ENCODE measurements at places on chromosomes 4 and X.
A peak's percentile ranks its signal among the peaks of the same experiment; 100 is the strongest.

- no peak for DNase-seq
These were observed 190.7 kb downstream of the OR13H1 start for GRCh38 chrX:131734621-131735020.

GRCh38 chr4:154332681-154333421 lies 158.7 kb downstream of the DCHS2 start:
- DNase-seq: peak; percentile 22

DNA sequence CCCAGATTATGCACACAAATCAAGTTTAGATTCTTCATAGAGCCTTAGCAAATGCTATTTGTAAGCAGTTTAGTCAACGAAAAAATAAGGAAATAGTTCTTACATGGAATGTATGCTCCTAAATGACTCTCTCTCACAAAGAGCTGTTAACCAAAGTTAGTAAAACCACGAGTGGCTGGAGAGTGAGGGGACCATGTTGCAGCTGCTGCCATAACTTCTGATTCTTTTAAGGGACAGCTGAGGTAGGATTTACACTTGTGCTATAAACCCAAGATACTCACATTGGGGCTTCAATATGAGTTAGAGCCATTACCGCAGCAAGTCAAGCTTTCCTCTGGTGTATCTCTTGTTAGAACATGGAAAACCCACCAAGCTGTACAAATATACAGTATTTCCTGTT lies 2.7 kb downstream of the DOCK11 start:
- DNase-seq: no peak

DNA sequence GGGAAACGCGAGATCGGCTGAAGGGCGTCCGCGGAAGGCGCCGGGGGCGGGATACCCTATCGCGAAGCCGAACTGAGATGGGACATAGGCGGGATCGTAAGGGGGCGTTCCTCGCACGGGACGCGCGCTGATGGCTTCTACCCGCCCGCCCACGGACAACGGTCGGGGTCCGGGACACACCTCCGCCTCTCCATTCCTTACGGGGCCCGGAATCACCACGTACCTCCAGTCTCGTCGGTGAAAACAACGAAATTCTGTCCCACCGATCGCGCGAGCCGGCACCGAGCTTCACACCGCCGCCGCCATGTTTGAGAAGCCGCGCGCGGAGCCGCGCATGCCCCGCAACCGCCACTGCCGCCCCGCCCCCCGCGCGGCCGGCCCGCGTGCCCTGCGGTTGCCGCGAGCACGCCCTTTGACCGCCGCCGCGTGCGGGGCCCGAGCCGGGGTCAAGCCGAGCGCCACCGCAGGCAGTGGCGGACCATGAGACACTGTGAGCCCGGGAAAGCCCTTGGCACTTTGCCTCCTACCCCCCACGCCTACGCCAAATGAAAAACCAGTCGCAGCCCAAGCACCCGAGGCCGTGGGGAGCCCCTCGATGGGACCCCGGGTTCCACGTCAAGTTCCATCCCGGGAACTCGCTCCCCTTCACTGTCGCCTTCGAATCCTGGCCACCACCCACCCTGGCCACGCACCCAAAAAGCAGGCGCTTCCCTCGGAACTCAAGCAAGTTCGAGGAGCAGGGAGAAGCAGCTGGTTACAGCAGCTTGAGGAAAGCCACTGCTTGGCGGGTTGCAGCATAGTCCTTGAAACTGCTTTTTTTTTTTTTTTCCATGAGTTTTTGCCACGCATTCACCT lies at the start of gene SCML2:
TSS of gene SCML2 (minus strand) at position 320 of the 855 bp plus-strand sequence. CDS start 20,617 bp downstream, outside the sequence.
- DNase-seq: no peak

DNA sequence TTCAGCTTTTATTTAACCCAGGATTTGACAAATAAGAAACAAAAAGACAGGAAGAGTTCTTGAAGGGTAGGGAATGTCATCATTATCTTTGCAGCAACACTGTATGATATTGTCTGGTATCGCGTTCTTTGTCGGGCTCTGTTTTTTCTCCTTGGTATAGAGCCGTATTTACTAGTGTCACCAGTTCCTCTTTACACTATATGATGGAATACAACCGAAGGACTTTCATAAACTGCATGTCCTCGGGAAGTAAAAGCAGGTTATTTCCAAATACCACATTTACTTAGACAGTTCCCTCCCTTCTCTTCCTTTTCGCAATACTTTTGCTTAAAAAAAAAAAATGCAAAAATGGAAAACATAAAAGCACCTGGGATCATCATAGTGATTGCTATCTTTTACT lies 96.6 kb upstream of the IL13RA1 start:
- DNase-seq: no peak

DNA sequence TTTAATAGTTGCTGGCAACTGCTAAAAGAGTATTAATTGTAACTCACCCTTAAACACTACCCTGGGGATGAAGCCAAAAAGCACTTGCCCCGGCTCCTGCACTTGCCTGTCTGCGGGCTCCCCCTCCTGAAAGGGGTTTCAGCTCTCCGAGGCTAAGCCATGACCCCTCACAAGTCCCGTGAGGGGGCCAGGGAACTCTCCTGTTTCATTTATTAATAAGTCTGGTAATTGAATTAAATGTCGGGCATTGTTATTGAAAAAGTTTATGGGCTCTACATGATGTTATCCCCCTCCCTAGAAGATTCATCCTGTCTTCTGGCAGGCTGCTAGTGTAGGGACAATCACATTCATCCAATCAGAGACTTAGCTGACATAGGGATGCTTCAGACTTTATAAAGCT lies 23.3 kb downstream of the GSPT2 start:
- DNase-seq: no peak

DNA sequence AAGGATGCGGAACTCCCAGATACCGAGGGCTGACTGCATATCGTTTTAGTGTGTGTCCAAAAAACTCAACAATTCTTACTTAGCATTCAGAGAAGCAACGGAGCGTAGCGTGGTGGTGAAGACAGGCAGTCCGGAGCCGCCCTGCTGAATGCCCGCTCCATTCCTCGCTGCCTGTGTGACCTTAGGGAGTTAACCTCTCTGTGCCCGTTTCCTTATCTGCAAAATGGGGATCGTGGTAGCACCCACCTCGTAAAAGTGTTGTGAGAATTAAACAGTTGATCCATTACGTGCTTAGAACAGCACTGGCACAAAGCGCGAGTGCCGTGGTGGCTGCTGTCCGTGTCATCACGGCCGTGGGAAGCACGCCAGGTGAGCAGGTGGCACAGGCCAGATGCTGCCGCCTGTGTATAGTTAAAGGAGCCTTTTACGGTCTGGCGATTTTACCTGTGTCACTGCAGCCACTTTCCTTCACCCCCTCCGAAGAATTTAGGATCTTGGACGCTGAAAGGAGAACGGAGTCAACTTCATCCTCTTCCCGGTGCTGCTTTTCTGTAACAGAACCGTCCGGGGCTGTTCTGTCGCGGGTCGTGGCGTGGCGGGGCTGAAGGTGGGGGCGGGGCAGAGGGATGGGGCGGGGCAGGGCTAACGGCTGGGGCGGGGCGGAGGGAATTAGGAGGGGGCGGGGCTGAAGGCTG lies 885 bp downstream of the CCDC110 start:
- peak; percentile 15 for DNase-seq

- DNase-seq: no peak
These were observed 35.6 kb upstream of the CDKN2AIP start for GRCh38 chr4:183408796-183409195.

DNA sequence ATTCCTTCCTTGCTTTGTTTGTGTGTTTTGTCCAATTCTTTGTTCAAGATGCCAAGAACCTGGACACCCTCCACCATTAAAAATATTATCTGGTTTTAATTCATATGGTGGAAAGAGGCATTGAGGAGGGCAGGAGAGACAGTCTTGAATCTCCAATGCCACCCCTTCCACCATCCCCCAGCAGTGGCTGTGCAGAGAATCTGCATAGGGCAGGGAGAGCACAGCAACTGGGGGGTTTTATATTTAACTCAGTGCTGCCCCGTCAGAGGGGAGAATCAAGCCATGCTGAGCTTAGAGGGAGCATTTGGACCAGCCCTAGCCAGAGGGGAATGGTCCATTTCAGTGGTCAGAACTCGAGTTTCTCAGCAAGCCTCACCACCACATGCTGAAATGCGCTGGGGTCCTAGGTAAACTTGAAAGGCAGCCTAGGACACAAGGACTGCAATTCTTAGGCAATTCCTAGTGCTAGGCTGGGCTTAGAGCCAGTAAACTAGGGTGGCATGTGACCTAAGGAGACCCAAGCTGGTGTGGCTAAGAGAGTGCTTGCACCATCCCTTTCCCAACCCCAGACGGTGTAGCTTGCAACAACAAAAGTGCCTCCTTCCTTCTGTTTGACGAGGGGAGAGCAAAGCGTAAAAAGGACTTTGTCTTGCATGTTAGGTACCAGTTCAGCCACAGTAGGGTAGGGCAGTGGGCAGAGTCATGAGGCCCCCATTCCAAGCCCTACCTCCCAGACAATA lies 34.2 kb downstream of the CCDC158 start:
- DNase-seq: no peak

DNA sequence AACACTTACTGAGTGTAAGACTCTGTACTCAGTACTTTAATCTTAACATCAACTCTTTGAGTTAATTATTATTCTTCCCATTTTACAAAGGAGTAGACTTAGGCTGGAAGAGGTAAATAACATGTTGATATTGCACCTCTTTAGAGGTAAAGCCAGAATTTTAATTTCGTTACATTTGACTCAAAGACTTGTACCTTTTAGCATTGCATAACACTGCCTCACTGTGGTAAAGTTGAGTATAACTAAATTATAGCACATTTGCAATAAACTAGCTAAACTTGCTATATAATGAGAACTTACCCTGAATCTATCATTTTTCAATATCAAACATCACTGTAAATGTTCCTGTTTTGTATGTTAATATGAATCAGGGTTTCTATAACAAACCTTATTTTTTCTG lies 218.5 kb downstream of the PRR32 start:
- DNase-seq: no peak

DNA sequence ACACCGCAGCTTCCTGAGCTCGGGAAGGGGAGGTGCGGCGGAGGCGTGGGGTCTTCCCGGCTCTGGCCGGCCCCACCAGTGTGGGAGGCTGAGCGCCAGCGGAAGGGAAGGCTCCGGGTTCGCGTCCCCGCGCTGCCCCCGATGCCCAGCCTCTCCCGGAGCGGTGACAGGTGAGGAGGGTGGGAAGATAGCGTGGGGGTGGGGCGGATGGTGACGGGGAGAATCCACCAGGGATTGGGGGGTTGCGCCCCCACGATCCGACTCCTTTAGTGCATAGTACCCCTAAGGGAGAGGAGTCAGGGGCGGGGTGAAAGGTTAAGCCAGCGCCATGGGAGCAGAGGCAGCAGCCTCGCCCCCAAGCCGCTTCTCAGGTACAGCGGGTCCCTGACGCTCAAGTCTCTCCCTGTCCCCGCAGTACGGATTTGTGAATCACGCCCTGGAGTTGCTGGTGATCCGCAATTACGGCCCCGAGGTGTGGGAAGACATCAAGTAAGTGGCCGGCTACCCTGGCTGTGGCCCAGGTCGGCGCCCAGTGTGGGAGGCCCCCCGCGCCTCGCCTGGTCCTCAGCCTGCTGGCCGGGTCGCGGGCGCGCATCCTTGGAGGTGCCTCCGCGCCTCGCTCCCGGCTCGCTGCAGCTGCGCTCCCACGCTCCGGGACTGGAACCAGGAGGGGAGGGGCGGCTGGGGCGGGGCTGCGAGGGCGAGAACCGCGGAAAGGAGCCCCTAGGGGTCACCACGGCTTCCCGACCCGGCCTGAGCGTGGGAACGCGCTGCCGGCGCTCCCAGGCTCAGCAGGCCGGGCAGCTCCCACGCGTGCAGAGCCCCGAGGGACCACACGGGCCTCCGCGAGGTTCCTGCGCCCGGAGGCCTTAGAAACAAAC lies 791 bp downstream of the GUCY1B1 start:
- DNase-seq: no peak

DNA sequence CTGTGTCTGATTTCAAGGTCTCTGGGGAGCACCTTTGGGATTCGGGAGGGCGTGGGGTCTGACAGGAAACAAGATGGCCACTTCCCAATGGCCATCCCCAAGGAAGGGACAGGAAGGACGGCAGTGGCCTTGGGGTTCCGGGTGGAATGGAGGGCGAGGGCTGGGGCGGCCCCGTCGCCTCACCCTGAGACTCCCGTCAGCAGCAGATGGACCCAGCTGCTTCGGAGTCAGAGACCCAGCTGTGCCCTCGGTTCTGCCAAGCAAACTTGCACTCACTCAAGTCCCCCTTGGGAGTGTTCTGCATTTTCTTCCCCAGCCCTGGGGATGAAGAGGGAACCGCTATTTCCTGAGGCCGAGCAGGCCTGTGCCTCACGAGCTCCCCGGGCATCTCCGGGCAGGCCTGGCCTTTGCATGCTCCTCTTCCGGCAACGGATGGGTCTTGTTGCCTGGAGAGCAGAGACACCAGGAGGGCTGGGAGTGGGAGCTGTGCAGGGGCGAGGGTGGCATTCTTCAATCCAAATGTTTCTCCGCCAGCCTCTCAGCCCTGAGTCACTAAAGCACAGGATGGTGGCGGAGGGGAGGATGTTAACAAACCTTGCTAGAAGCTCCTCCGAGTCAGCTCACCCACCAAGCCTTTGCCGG lies 6.8 kb upstream of the DUSP9 start:
- DNase-seq: no peak

DNA sequence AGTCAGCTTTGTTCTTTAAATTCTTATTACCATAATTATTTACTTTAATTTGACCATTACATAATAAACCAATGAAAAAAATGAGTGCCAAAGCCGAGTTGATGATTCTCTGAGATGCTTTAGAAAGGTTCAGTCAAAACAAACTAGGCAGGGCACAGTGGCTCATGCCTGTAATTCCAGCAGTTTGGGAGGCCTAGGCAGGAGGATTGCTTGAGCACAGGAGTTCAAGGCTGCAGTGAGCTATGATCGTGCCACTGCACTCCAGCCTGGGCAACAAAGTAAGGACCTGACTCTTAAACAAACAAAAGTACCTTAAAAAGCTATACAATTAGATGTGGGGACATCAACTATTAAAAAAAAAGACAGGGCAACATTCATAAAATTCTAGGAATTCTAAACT lies 75.0 kb downstream of the AFAP1 start:
- no peak for DNase-seq

DNA sequence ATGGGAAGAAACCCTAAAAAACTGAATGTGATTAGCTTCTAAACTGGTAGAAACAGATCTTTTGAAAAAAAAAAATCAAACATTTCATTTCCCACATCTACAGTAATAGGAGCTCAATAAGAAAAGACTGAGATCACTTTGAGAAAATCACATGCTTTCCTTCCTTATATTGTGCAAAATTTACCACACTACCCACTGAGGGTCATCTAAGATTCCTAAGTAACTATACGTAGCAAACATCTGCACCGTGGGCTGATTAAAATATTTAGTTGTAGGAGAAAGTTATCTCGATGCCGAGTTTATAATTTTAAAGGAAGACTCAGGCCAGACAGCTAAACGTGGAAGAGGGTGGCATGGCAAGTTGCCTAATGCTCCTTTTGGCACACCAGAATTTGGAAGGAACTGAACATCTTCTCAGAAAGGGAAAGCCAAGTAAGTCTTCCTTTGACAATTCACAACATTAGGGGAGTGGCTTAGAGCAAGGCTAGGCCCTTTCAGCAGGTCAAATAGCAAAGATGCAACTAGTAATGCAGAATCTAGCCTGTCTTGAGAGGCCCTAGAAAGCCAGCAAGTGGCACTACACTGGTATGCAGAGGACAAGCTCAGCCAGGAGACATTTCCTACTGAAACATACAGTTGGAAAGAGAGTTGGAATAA lies 128.0 kb downstream of the TMA16 start:
- no peak for DNase-seq

GRCh38 chrX:76921176-76921575 lies 493.7 kb downstream of the MAGEE1 start:
- DNase-seq: no peak

Measured in activated CD4-positive, CD25-positive, alpha-beta regulatory T cell treated with anti-CD3 and anti-CD28 coated beads, Interleukin-2, amount 50 U/mL, for 16 hours (primary cell).